ENCODE measurements at places on chromosomes 16 and 17.

- DNase-seq = no peak
Measured at GRCh38 chr17:69423450-69423849, 9.0 kb downstream of the MAP2K6 start.

DNA sequence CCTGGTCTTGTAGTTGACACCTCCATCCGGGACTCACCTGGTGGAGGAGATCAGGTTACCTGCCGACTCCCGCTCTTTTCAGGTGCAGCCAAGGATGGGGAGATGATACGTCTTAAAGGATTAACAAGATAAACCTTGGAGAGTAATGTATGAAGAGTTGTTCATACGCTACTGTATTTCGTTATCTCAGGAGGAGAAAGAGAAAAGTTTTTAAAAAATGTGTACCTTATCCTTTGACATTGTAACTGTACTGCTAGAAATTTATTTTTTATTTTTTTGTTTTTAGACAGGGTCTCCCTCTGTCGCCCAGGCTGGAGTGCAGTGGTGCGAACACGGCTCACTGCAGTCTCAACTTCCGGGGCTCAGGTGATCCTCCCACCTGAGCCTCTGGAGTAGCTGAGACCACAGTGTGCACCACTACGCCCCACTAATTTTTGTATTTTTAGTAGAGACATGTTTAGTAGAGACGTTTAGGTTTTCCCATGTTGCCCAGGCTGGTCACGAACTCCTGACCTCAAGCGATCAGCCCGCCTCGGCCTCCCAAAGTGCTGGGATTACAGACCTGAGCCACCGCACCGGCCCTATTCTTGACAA, 764 bp upstream of the SMURF2 start:
- DNase-seq = no peak

DNA sequence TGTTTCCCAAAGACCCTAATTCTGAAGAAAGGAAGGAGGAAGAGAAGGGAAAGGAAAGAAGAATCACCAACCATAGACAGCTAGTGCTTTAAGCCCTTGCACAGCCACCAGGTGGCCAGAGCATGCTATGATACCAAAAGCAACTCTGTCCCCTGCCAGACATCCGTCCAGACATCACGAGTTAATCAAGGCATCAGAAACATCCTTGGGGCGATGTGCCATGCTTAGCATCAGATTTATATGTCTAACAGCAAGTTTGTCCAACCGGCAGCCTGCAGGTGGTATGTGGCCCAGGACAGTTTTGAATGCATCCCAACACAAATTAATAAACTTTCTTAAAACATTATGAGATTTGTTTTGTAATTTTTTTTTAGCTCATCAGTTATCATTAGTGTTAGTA, 2.9 kb upstream of the CRYBA1 start:
- no peak for DNase-seq

- DNase-seq = peak; percentile 40
Measured at GRCh38 chr17:27494192-27495091, 38.2 kb downstream of the KSR1 start.

- DNase-seq = no peak
Measured at GRCh38 chr17:56230660-56231059, 77.4 kb downstream of the ANKFN1 start.

- no peak for DNase-seq
Measured at GRCh38 chr17:40577611-40578065, 12.4 kb upstream of the CCR7 start.

DNA sequence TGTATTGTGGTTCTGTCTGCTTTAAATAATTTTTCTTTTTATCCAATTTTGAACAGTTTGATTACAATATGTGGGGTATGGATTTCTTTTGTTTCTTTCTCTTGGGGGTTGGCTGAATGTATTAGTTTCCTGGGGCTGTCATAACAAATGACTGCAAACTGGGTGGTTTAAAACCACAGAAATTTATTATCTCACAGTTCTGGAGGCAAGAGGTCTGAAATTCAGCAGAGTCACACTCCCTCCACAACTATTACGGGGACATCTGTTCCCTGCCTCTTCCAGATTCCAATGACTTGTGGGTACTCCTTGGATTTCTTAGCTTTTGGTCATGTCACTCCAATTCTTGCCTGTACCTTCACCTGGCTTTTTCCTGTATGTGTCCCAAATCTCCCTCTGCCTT, 23.7 kb downstream of the COX11 start:
- DNase-seq = no peak

GRCh38 chr17:66637491-66637890, 197.4 kb upstream of the CACNG5 start:
- peak; percentile 16 for DNase-seq

- no peak for DNase-seq
Measured at GRCh38 chr17:70190959-70191805, 21.9 kb downstream of the KCNJ2 start.

- DNase-seq = peak; percentile 82
Measured at GRCh38 chr16:67241008-67241900, 6.0 kb downstream of the FHOD1 start.

- no peak for DNase-seq
Measured at GRCh38 chr17:60745544-60745943, 67.9 kb downstream of the BCAS3 start.

GRCh38 chr16:46787909-46788308, 39.8 kb upstream of the MYLK3 start:
- DNase-seq = no peak

DNA sequence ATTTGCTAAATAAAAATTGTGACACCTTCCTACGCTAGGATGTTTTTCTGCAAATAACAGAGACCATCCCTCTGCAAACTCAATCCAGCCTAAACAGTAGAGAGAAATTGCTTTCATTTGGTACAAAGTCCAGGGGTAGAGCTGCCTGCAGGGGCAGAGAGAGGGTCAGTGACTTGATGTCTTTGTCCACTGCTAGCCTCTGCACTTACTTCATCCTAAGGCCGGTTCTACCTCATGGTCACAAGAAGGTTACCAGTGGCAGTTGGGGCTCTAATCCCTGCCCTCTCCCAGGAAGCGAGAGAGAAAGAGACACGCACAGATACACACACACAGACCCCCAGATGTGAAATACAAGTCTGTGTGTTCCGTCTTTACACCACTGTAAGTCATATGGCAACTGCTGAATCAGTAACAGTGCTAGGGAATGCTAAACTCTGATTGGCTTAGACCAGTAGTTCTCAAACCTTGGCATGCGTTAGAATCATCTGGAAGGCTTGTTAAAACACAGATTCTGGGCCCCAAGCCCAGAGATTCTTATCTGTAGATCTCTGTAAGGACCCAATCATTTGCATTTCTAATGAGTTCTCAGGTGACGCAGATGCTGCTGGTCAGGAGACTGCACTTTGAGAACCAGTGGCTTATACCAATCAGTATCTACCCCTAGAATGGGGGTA, 13.1 kb upstream of the LPCAT2 start:
- no peak for DNase-seq

- no peak for DNase-seq
Measured at GRCh38 chr16:85716680-85717038, 27.9 kb upstream of the GINS2 start.

GRCh38 chr17:31095236-31096105, 694 bp downstream of the NF1 start:
- peak; percentile 46 for DNase-seq

DNA sequence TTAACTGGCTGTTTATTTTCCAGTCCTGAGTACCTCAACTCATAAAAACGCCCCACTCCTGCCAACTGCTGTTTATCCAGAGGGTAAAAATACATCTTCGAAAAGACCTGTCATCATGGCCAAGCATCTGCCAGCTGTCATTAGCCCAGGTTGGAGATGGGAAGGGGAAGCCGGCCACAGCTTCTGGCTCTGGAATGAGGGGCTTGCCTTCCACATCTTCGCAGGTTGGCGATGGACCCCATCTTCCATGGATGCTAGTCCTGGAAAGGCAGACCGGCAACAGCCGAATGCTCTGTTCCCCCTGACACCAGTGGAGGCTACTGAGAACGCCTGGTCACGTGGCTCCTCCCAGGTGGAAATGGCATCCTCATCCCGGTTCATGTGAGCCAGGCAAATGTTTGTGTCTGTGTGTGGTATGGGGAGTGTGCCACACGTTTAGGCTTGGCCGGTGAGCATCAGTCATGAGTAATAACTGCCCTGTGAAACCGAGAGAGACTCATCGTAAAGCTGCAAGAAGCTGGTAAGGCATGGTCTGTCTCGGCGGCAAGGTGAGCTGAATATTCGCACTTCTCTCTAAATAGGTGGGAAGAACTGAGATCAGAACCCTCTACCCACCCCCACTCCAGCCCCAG, 420 bp upstream of the KRTAP17-1 start:
- no peak for DNase-seq

- no peak for DNase-seq
Measured at GRCh38 chr17:16155536-16155935, 59.8 kb downstream of the NCOR1 start.

DNA sequence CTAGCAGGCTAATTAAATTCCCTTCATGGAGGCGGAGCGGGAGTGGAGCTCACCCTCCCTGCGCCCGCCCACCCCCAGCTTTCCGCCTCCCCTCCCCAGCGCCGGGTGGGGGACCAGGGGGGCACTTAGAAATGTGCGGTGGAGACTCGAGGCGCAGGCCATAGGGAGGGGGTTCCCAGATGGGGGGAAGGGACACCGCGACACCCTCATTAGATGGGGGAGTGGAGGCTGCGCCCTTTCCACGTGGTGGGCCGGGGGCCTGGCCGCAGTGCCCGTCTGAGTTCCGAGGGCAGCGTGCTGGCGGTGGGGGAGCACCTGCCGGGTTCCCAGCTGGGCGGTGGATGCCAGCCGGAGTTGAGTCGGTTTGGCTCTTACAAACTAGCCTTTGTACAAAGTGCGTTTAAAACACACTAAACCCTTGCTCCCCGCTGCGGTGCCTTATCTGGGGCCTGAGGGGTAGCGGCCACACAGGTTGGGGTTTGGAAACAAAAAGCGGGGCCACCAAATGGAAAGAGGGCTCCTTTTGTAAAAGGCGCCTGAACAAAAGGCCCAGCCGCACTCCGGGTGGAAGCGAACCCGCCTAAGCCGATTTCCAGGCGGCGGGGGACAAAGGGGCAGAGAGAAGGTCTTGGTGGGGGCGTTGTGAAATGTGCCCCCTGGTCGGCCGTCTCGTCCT, 1.4 kb downstream of the GSE1 start:
- DNase-seq = no peak

DNA sequence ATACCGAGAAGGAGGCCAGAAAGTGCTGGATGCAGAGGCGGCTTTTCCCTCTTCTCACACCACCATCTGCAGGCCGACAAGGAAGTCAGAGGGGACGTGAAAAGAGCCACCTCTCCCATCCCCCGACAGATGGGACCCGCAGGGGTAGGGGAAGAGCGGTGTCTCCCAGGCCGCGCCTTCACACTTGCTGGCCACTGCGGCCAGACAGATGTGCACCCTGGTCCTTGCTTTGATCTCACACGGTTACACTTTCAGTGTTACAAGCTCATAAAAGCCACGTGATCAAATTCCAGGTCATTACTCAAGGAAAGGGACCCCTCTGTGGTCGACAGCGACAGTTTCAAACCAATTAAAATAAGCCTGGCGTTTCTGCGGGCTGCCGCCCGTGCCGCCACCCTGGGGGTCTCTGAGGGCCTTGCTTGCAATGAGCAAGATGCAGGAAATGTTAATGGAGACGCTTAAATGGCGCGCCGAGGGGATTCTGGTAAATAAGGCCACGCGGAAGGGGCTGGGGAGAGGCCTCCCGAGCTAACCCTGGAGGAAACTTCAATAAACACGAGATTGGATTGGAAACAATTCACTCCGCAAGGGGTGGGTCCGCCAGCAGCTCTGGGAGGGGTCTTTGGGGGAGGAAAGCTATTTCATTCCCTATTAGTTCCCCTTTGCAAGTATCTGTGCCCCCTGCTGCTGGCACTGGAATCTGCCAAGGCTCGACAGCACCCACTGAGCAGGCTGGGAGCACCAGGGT, 240.9 kb downstream of the ENGASE start:
- no peak for DNase-seq

- no peak for DNase-seq
Measured at GRCh38 chr17:76981545-76982295, 113.5 kb downstream of the MGAT5B start.

GRCh38 chr17:43779145-43780125, 658 bp upstream of the DUSP3 start:
- no peak for DNase-seq

GRCh38 chr17:82338858-82339633, 5.5 kb upstream of the SECTM1 start:
- peak; percentile 76 for DNase-seq

GRCh38 chr17:67456889-67457288, 79.8 kb downstream of the PITPNC1 start:
- no peak for DNase-seq

DNA sequence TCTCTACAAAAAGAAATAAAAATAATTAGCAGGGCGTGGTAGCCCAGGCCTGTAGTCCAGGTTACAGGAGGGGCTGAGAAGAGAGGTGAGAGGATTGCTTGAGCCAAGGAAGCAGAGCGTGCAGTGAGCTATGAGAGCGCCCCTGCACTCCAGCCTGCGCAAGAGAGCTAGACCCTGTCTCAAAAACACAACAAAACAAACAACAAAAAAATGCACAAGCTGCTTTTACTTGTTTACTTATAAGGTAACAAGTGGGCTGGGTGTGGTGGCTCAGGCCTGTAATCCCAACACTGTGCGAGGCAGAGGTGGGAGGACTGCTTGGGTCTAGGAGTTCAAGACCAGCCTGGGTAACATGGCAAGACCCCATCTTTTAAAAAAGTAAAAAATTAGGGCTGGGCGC, 1.7 kb downstream of the CYTH1 start:
- DNase-seq = no peak

- peak; percentile 85 for DNase-seq
Measured at GRCh38 chr17:67194134-67194533, 50.9 kb downstream of the HELZ start.

DNA sequence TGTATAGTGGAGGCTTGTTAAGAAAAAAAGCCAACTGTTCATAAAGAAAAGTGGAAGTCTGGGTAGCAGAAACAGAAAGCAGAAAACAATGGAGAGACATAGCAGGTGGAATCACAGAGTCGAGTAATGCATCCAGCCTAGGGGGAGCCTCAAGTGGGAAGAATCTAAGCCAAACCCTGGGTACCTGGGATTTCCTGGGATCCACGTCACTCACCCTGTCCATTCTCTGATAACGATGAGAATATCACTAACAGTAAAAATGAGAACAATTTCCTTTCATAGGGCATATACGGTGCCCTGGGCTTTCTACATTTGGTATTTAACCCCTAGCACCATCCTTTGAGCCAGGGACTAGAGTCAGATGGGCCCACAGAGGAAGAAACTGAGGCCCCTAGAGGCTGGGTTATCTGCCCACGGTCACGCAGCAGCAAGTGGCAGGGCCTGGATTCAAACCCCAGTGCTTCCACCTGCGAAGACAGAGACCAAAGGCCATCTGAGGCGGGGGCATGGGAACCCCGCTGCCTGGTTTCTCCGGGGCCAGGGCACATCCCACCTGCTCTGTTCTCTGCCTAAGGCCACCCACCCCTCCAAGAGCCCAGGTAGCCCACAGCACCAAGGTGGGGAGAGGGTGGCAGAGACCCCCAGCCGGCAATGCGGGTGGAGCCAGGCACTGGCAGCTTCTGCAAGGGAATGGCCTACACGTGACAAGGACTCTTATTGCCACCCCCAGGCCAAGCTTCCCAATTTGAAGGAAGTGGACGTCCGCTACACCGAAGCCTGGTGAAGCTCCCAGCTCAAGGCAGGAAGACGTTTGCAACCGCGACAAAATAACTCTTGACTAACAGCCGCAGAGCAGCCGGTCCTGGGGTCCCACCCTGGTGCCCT, 69.8 kb upstream of the PLCG2 start:
- no peak for DNase-seq

GRCh38 chr17:67652433-67652832, 65.3 kb upstream of the NOL11 start:
- DNase-seq = no peak

- DNase-seq = no peak
Measured at GRCh38 chr16:54290833-54291655, 4.5 kb upstream of the IRX3 start.

GRCh38 chr17:54085934-54086333, 263.2 kb downstream of the KIF2B start:
- DNase-seq = no peak

All from kidney glomerular epithelial cell (primary cell).